ENCODE measurements at places on chromosomes 7 and 10. TPM values are rescaled to one million over a fixed set of nuclear protein-coding genes. Genes with fewer than 3 reads are reported as not detected.

- H3K27ac ChIP-seq, result no peak overlapping the region
- peaks cover 13% of the 10 kb centered on the region for H3K4me1 ChIP-seq
- peaks cover 34% of the 10 kb centered on the region for H3K36me3 ChIP-seq
- no peaks in the 10 kb centered on the region for H3K27me3 ChIP-seq
- H3K4me3 ChIP-seq, result no peak overlapping the region
- no peak for DNase-seq
Measured at GRCh38 chr7:503575-504111, 16.0 kb downstream of the PDGFA start.

- no peak overlapping the region for H3K4me3 ChIP-seq
- H3K36me3 ChIP-seq, result no peaks in the 10 kb centered on the region
- no peak for DNase-seq
- no peaks in the 10 kb centered on the region for H3K4me1 ChIP-seq
- H3K27ac ChIP-seq, result no peak overlapping the region
Measured at GRCh38 chr10:49389361-49389933, 6.4 kb downstream of the DRGX start.

GRCh38 chr7:30079880-30080279 is 51.7 kb downstream of the PLEKHA8 start:
- H3K27ac ChIP-seq, result no peak overlapping the region
- no peaks in the 10 kb centered on the region for H3K27me3 ChIP-seq
- H3K36me3 ChIP-seq, result peaks cover 36% of the 10 kb centered on the region

- H3K4me1 ChIP-seq, result peaks cover 3% of the 10 kb centered on the region
- H3K27me3 ChIP-seq, result peaks cover 4% of the 10 kb centered on the region
- no peak overlapping the region for H3K4me3 ChIP-seq
- no peak overlapping the region for H3K27ac ChIP-seq
Measured at GRCh38 chr10:90403211-90404000, 454.4 kb downstream of the HTR7 start.

GRCh38 chr7:92075455-92076158 is 58.7 kb downstream of the CYP51A1 start:
- no peak overlapping the region for H3K27ac ChIP-seq
- no peaks in the 10 kb centered on the region for H3K4me1 ChIP-seq
- DNase-seq, result no peak
- H3K36me3 ChIP-seq, result peaks cover 38% of the 10 kb centered on the region
- no peaks in the 10 kb centered on the region for H3K27me3 ChIP-seq

- no peaks in the 10 kb centered on the region for H3K36me3 ChIP-seq
- H3K27ac ChIP-seq, result no peak overlapping the region
- no peak for DNase-seq
Measured at GRCh38 chr10:129465796-129466702, 992 bp upstream of the MGMT start.

DNA sequence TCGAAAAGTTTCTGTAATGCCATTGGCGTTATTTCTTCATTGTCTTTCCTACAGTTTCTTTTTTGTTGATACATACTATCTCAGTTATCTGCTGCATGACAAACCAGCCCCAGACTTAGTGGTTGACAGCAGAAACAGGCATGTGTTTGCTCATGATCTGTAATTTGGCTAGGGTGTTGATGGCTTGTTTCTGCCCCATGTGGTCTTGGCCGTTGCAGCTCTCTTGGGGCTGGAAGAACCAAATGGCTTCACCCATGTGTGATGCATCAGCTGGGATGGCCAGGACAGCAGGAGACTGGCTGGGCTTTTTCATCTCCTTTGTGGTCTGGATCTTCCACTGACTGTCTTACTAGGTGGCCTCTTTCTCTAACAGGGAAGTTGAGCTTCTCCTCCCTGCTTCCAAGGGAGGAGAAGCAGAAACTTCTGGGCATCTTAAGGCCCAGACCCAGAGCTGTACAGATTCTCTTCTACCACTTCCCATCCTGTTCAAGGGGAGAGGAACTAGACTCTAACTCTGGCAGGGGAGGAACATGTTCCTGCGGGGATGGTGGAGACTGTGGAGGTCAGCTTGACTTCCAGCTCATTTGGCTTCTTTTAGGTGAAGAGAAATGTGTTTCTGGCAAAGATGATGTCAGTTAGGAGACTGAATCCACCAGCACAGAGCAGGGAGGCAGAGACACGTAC is 89.3 kb downstream of the FANK1 start:
- H3K4me1 ChIP-seq, result peaks cover 22% of the 10 kb centered on the region
- no peak for DNase-seq
- H3K27me3 ChIP-seq, result no peaks in the 10 kb centered on the region
- no peaks in the 10 kb centered on the region for H3K36me3 ChIP-seq
- no peak overlapping the region for H3K27ac ChIP-seq
- no peak overlapping the region for H3K4me3 ChIP-seq

DNA sequence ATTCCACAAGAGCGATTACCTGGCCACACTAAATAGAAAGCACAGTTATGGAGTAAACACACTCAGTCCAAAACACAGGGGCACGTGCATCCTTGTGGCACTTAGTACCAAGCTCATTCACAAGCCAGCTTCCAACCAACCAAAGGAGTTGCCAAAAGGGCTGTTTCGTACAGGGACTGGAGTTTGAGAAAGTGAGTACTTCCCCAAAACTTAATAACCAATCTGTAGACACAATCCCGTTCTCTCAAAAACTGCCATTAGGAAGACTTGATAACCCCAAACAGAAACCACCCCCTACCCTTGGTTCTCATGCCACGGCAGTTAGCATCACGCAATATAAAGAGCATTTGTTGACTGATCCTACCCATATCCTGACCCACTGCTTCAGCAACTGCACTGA is 166.2 kb upstream of the ASAH2 start:
- no peak for DNase-seq
- H3K27ac ChIP-seq, result peak overlapping the region; percentile 72
- peaks cover 23% of the 10 kb centered on the region for H3K4me1 ChIP-seq
- no peaks in the 10 kb centered on the region for H3K27me3 ChIP-seq

DNA sequence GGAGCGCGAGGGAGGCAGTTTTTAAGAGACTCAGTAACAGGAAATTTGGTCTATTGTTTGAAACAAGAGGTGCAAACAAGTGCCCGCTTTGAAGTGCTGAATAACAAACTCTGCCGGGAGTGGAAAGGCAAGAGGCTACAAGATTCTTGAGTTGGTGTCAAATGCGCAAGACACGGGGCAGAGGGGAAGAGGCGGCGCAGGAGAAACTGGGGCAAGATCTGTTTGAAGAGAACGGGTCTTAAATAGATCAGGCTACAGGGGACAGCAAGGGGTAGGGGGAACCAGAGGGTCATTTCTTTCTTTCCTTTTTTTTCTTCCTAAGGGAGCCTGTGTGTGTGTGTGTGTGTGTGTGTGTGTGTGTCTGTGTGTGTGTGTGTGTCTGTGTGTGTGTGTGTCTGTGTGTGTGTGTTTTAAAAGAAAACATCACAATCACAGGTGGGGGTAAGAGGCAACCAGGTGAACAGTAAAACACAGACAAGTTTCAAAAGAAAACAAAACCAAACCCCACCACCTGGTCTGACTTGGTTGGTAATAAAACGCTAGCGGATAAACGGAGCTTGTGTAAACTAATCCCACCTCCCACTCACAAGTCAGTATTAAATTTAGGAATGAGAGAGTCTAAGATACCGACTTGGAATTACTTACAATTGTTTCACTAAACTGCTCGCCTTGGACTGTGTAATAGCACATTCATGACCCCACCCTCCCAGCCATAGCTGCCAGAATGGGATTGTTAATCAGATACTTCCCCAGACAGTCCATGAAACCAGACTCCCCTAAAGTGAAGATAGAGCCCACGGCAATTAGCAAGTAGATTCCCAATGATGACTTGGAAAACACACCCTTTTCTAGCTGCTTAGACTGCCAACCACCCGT is 13.1 kb upstream of the CUX1 start:
- no peaks in the 10 kb centered on the region for H3K36me3 ChIP-seq
- H3K4me1 ChIP-seq, result no peaks in the 10 kb centered on the region
- no peak for DNase-seq
- H3K4me3 ChIP-seq, result no peak overlapping the region
- H3K27me3 ChIP-seq, result peaks cover 58% of the 10 kb centered on the region

DNA sequence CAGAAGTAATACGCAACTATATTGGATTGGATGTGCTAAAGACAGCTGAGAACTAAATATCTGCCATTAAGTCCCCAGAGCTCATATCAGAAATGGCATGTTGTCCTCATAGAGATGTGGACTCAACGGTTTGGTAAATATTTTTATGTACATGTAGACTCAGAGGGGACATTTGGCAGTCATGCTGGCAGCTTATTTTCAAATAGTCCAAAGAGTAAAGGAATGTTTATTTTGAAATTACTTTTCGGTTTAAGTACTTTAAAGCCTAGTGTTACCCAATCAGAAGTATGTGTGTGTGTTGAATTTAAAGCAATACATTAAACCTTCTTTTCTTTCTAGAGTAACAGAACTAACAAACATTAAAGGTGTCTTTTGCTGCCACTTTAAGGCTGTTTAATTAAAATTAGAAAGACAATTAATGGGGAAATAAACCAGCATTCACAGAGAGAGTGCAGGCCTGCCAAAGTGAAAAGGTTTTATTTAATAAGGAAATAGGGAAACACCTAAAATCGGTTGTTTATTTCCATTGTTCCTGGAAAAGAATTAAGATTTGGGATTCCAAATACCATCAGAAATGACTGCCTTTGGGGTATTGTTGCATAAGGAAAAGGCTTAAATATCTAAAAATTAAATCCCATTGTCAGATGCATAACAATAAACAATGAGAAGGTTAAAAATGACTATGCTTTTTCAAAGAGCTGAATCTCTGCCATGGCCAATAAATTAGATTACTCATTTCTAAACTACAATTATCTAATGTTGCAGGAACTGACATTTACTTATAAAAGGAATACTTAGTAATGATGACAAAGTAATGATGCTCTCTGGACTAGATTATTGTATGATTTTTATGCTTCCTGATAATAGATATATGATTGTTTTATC is 113.4 kb upstream of the AHR start:
- peaks cover 37% of the 10 kb centered on the region for H3K4me1 ChIP-seq
- no peak overlapping the region for H3K4me3 ChIP-seq
- no peaks in the 10 kb centered on the region for H3K27me3 ChIP-seq
- no peaks in the 10 kb centered on the region for H3K36me3 ChIP-seq
- DNase-seq, result no peak

- H3K27ac ChIP-seq, result no peak overlapping the region
- H3K36me3 ChIP-seq, result no peaks in the 10 kb centered on the region
- H3K4me3 ChIP-seq, result no peak overlapping the region
- peaks cover 3% of the 10 kb centered on the region for H3K27me3 ChIP-seq
- H3K4me1 ChIP-seq, result no peaks in the 10 kb centered on the region
Measured at GRCh38 chr10:90817128-90817889, 40.5 kb downstream of the HTR7 start.

- H3K27ac ChIP-seq, result no peak overlapping the region
- H3K4me3 ChIP-seq, result no peak overlapping the region
- no peak for DNase-seq
- H3K27me3 ChIP-seq, result peaks cover 16% of the 10 kb centered on the region
- H3K4me1 ChIP-seq, result no peaks in the 10 kb centered on the region
Measured at GRCh38 chr10:58178811-58179210, 88.9 kb downstream of the IPMK start.

- no peak for DNase-seq
- H3K27ac ChIP-seq, result peak overlapping the region; percentile 100
- H3K4me1 ChIP-seq, result peaks cover 41% of the 10 kb centered on the region
- H3K36me3 ChIP-seq, result peaks cover 11% of the 10 kb centered on the region
- H3K4me3 ChIP-seq, result peak overlapping the region; percentile 98
Measured at GRCh38 chr7:105010504-105011130, 3.4 kb upstream of the KMT2E start.

- peak; percentile 59 for DNase-seq
- no peak overlapping the region for H3K4me3 ChIP-seq
- H3K36me3 ChIP-seq, result peaks cover 3% of the 10 kb centered on the region
- peaks cover 4% of the 10 kb centered on the region for H3K27me3 ChIP-seq
- no peaks in the 10 kb centered on the region for H3K4me1 ChIP-seq
- H3K27ac ChIP-seq, result no peak overlapping the region
Measured at GRCh38 chr10:118926441-118926840, 103.1 kb upstream of the NANOS1 start.

DNA sequence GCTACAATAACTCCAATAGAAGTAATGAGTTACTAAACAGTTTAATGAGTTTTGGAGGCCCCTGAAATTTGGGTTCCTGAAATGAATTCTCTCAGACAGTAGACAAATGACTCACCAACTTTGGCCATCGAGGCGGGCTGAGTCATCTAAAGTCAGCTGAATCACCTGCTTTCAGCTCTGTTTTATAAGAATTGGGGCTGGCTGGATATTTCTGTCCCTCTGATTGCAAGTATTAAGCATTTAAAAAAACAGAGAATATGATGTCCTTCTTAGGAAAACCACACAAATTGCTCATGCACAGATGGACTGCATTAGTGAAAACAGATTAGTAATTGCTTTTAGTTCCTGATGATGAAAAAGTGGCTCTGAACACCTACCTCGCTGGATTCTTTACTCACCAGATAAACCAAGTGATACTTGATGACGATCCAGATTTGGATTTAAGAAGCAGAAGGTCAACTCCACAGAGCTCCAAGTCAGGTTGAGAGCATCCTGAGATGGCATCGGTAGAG is 59.1 kb downstream of the ZNF365 start:
- no peak for DNase-seq
- H3K36me3 ChIP-seq, result no peaks in the 10 kb centered on the region
- H3K4me3 ChIP-seq, result no peak overlapping the region
- H3K4me1 ChIP-seq, result peaks cover 20% of the 10 kb centered on the region

DNA sequence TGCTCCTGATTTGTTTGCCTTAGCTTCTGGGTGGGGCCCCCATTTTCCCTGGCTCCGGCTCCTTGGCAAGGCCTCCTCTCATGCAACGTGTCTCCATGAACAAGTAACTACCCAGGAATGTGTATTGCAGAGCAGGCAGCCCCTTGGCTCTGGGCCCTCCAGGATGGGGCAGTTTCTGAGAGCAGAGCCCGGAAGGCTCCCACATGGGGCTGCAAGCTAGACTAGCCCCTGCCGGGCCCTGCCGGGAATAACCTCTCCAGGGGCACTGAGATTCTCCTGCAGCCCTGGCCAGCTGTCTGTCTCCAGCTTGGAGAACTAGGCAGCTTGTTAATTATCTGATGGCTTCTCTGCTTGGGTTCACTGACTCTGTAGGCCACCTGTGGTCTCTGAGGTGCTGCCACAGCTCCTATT is 184.0 kb upstream of the INHBA start:
- H3K36me3 ChIP-seq, result no peaks in the 10 kb centered on the region
- peak overlapping the region; percentile 82 for H3K27ac ChIP-seq
- no peak overlapping the region for H3K4me3 ChIP-seq
- peaks cover 75% of the 10 kb centered on the region for H3K4me1 ChIP-seq

DNA sequence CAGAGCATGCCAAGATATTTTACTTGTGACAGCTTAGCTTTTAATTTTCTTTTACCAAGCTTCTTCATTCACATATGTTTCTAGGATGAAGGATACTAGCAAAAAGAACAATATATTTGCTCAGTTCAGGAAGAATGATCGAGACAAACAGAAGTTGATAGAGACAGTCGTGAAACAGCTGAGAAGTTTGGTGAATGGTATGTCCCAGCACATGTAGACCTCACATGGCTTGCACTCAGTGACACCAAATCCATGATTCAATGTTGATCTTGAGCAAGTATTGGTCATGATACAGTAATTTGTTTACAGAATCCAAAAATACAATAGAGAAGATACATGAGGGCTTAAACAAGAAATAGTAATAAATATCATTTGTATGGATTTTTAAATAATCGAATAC is 2.5 kb upstream of the CYP26C1 start:
- H3K4me1 ChIP-seq, result peaks cover 9% of the 10 kb centered on the region
- DNase-seq, result no peak
- H3K27me3 ChIP-seq, result no peaks in the 10 kb centered on the region
- H3K4me3 ChIP-seq, result no peak overlapping the region
- no peaks in the 10 kb centered on the region for H3K36me3 ChIP-seq

The SNCG gene
- not detected for total RNA-seq

The SERPINE1 gene
- total RNA-seq, result 328 TPM

The CCDC146 gene
- total RNA-seq, result 5.1 TPM

The NPC1L1 gene
- not detected for total RNA-seq

The FLNC gene
- 28.6 TPM for total RNA-seq

The MMD2 gene
- total RNA-seq, result not detected

The PLXNA4 gene
- total RNA-seq, result 56.2 TPM

The INTS1 gene
- total RNA-seq, result 121 TPM

The GALNT17 gene
- total RNA-seq, result 1.4 TPM

The FAM180A gene
- total RNA-seq, result 0.24 TPM
